ENCODE measurements at places on chromosomes 2 and 18.

GRCh38 chr18:28571929-28572328, 395.0 kb upstream of the CDH2 start:
- no peak for DNase-seq

DNA sequence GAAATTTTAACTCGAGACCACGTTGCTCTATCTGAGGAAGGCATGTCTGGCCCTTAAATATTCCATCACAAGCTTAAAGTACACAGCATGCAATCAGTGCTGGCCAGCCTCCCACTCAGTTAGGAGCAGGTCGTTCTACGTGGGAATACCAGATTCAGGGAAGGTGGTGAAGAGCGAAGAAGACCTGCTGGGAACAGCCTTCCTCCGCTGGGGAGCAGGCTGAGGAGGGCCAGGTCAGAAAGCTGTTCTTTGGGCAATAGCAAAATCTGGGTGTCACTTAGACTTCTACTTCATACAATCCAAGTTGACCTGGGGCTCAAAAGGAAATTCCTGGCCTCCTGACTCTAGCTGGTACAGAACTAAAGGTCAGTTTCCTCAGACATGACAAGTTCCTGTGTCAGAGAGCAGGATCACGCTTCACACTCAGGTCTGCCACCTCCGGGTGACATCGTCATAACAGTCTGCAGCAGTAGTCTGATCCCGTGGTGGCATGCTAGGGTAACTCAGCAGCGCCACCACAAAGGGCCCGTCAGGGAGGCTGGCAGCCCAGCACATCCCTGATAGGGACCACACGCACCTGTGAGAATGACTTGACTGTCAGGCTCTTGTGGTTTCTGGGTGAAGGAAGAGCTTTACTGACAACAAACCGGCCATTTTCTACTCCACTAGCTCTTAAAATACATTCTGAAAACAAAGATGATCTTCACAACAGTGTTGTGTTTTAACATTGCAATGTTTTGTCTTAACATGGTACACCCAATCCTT, 35.2 kb upstream of the NAPG start:
- DNase-seq, result no peak

GRCh38 chr2:17995593-17995992, 117.1 kb downstream of the KCNS3 start:
- DNase-seq, result no peak

GRCh38 chr18:68494802-68495581, 219.9 kb downstream of the TMX3 start:
- no peak for DNase-seq

DNA sequence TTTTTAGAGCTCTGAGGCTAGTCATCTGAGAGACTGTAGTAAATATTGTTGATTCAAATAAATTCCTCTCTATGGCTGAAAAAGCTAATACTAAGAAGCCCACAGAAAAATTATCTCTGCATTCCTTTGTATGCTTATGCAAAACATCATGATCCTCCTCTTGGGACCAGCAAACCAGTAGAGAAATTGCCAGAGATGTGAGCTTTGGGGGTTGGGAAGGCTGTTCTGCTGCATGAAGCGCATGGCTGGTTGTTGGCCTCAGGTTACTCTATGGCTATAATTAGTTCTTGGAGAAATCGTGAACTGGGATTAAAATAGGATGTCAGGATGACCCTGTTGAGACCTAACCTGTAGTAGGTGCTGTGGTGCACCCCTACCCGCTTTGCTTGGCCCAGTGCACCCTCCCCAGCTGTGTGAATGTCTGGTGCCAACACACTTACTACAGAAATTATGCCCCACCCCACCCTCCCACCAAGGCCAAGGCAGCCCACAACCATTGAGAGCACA, 35.5 kb upstream of the C1D start:
- DNase-seq, result no peak

- no peak for DNase-seq
Observed at GRCh38 chr18:62839874-62840713, 124.8 kb downstream of the PHLPP1 start.

GRCh38 chr2:46657042-46657504, 177.7 kb downstream of the TMEM247 start:
- DNase-seq, result no peak

DNA sequence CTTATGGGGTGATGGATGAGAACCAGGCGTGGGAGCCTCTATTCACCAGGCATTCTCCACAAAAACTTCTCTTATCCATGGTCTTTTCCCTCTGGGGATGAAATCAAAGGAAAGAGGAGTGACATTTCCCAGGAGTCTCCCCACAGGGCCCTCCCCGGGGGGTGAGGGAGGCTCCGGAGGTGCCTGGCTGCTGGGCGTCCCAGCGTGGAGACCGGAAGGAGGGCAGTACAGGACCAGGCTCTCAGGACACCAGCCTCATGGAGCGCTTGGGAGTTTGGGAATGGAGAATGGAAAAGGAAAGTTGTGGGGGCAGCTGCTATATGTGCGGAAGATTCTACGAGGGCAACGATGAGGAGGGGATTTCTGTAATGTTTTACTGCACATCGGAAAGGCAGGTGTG, 22.1 kb downstream of the CIB4 start:
- no peak for DNase-seq

- no peak for DNase-seq
Observed at GRCh38 chr2:178804791-178805190, 2.4 kb downstream of the TTN start.

DNA sequence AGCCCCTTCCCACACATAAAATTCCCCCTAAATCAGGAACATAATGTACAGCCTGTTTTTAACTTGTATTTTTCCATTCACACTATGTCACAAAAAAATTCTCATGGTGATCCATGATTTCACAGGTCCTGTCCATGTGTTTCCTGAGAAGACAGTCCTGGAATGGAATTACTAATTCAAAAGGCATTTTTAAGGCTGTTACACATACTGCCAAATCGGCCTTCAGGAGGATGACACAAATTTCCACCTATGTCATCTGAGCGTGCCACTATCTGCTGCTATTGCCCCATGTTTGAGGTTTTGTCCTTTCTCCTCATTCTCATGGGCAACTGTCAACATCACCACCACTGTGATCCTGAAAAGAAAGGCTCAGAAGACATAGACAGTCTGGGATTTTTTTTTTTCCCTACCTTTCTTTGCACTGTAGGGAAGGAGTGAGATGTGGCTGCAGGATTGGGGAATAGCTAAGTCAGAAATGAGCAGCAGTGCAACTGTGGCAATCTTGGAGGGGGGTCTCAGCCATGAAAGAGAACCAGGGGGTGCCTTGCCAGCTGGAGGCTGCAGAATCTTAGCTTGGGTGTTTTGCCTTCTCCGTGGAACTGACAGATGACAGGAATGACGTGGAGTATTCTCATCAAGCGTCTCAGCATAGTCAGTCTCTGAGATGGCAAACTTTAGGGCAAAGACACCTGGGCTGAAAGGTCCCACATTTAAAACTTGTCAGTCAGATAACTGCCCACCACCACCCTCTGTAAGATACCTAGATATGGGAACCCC, 73.4 kb downstream of the MARCHF4 start:
- no peak for DNase-seq

GRCh38 chr2:112242384-112242783, 12.5 kb downstream of the ZC3H8 start:
- DNase-seq, result no peak

DNA sequence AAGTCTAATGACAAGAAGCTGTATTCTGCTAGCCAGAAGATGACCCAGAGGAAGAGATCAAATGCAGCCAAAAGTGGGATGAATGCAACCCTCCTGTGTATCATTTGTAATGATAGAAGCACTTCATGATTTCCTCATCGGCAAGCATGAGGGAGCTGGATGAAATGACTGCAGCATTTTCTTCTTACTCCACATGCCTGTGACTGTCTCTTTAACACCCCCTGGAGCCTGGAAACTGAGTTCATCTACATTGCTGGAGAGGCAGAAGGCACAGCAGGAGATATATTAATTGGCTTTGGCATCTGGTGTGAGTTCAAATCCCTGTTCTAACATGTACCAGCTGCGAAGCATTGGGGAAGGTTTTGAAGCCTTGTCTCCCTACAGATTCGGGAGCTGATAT, 37.7 kb downstream of the ID2 start:
- no peak for DNase-seq

- no peak for DNase-seq
Observed at GRCh38 chr2:44267269-44267795, 7.9 kb upstream of the SLC3A1 start.

DNA sequence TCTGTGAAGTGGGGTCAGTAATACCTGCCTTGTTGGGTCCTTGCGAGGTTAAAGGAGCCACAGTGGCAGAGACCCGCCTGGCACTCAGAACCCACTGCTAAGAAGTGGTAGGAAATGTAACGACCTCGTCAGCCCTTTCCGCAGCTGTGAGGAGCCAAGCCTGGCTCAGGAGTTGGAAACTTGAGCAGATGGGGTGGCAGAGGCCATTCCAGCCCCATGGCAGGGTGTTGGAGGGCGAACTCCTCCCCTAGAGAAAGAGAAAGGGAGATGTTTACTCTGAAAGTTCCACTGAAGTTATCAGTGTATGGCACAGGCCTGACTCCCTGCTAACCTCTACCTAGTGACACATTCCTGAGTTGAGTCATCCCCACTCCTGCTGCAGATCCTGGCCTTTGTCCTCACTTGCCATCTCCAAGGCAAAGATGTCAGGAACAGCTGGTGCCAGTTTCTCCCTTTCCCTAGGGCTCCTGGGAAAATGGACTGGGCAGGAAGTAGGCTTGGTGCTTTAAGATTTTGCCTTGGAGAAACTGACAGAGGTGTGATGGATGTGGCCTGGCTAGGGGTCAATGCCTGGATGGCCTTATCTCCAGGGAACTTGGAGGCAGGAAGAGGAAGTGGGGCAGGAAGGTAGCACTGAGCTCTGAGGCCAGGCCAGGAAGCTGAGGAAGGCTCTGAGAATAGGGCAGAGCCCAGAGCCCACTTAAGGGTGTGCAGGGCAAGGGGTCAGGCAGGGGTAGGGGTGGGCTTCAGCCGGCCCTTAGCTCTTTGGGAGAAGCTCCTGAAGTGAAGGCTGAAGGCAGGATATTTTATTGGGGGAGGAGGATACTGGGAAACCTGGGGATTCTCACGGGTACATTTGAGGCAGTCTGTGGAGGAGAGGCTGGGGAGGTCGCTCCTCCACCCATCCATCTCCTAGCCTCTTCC, 888 bp downstream of the VAMP5 start:
- peak; percentile 47 for DNase-seq

DNA sequence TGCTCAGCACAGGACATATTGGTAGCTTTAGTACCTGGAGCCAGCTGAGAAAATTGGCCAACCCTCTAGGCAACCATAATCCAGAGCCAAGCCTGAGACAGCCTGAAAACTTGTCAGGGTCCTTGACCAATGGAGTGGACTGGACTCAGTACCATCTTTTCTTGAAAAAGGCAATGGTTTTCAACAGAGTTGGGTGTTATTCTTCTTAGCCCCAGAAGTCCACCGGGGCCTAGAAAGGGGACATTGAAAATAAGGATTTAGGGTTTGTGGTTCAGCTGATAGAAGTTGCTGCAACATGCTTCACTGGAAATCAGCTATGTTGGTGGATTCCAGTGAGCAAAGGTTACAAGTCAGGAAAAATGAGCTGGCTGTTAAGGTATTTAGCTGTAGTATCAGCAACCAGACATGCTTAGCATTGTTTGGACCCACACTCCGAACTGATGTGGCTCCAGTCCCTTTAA, 22.1 kb upstream of the CNOT11 start:
- no peak for DNase-seq

- DNase-seq, result no peak
Observed at GRCh38 chr18:79900610-79901570, 50.6 kb downstream of the SLC66A2 start.

GRCh38 chr2:233799087-233799665, 21.0 kb downstream of the MROH2A start:
- no peak for DNase-seq

- DNase-seq, result peak; percentile 9
Observed at GRCh38 chr18:79401494-79402208, 5.9 kb downstream of the NFATC1 start.

GRCh38 chr18:49813069-49813318, 339 bp downstream of the ACAA2 start:
- DNase-seq, result peak; percentile 41

- no peak for DNase-seq
Observed at GRCh38 chr18:3266062-3266608, 4.2 kb downstream of the MYL12B start.

GRCh38 chr2:26483516-26483915, 5.6 kb upstream of the OTOF start:
- DNase-seq, result no peak

GRCh38 chr2:161316701-161317100, 8.5 kb downstream of the PSMD14 start:
- no peak for DNase-seq

GRCh38 chr2:235501673-235502031, 7.8 kb downstream of the AGAP1 start:
- no peak for DNase-seq

GRCh38 chr18:56390626-56391025, 247.8 kb downstream of the TXNL1 start:
- DNase-seq, result no peak

DNA sequence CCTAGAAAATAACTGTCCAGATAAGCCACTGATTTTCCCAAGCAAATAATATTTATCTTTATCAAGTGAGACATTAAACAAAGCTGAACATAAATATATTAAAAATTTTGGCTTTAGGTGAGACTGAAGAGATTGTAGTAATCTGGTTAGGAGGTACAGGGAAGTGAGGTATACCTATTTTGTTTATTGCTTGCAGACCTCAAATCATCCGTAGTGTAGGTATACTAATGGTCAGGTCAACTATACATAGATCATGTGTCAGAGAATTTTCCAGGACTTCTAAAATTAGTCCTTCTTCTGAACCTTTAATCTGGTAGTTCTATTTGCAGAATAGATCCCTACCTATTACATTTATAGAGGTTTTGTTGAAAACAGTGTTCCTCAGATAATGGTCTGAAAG, 41.5 kb downstream of the SP140 start:
- no peak for DNase-seq

DNA sequence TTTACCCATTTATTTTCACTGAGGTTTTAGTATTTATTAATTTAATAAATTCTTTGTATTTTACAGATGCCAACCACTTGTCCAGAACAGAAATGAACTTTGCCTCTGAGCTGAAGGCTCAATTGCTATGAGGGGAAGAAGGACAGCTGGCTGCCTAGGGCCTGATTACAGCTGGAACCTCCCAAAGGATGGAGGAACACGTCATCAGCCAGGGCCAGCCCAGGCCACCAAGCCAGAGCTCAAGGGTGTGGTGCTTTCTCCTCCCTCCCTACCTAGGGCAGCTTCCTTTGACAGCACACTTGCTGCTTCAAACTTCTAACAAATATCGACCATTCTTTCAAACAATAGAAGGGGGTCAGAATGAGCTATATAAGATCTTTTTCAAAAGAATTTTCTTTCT, 19.7 kb upstream of the RIOK3 start:
- no peak for DNase-seq

Data from nephron progenitor cell (in vitro differentiated cells).